ENCODE measurements at places on chromosomes 5 and 9.

DNA sequence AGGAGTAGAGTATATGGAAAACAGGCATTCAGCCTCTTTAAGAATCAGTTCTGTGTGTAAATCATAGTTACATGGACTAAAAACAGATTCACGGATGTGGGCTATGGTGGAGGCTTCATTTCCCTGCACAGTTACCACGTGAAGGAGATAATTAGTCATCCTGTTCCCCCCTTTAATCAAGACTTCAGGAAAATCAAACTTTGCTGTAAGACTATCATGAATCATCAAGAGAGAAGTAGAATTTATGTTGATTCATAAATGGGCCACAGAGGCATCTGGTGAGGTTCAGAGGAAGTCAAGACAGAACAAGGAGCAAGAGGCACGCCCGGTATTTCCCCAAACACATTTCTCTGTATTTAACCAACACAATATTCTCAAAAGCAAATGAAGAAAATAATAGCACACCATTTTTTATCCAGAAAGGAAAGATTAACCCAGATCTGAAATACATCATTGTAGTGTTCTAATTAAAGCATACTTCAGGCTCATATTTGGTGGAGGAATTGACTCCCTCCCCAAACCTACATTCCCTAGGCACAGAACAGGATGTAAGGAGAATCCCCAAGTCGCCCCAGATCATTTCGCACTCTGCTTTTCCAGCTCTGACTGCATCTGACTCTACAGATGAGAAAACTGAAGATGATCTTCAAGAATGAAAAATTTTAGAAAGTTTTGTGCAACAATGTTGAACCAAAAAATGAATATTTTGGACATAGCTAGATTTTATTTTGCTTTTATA, 175.8 kb upstream of the GAS1 start:
- DNase-seq, result no peak

GRCh38 chr5:82586181-82586580, 308.0 kb upstream of the RPS23 start:
- DNase-seq, result no peak

GRCh38 chr5:2167671-2168070, 284.9 kb upstream of the IRX4 start:
- DNase-seq, result peak; percentile 2

DNA sequence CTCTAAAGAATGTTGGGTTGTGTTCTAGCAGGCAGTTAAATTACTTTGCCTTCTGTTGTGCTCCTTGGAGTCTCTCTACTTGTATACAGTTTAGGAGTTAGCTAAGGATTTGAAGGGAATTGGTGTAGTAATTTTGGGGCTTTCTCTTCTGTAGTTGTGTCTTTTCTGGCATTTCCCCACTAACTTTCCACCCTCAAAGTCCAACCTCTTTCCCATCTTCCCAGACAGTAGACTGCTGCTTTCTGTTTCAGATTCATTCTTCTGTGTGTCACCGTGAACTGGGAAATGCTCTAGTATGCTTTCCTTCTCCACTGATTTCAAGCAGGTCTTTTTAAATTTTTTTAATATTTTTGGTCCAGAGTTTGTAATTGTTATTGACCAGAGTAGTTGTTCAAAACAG, 4.5 kb upstream of the ANGPTL2 start:
- DNase-seq, result no peak

DNA sequence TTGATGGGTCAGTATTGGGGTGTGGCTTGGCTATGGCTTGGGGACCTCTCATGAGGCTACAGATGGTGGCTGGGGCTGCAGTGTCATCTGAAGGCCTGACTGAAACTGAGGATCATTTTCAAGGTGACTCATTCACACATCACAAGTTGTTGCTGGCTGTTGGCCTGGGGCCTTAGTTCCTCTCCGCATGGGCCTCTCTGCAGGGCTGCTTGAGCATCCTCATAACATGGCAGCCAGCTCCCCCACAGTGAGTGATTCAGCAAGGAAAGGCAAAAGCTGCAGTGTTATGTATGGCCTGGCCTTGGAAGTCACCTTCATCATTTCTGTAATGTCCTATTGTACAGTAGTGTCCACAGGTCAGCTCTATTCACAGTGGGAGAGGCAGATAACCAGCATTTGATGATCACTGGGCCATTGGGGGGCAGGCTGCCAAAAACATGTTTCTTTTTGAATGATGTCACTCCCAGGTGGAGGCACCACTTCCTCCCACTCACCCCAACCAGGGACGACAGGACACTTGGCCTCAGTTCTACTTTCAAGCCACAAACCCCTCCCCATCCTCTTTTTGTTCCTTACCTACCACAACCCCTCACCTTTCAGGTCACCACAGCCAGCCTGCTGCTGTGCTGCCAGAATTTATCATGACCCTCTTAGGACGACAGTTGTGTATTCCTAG, 14.4 kb downstream of the FGD3 start:
- DNase-seq, result no peak

DNA sequence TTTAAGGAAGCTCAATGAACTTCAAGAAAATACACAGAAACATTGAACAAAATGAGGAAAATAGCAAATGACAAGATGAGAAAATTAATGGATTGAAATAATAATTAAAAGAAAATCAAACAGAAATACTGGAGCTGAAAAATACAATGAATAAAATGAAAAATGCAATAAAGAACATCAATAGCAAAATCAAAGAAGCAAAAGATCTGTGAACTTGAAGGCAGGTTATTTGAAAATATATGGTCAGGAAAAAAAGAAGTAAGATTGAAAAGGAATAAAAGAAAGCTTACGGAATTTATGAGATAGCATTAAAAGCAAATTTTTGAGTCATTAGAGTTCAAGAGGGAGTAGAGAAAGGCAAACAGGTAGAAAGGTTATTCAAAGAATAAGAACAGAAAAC, 42.4 kb downstream of the CERT1 start:
- no peak for DNase-seq

DNA sequence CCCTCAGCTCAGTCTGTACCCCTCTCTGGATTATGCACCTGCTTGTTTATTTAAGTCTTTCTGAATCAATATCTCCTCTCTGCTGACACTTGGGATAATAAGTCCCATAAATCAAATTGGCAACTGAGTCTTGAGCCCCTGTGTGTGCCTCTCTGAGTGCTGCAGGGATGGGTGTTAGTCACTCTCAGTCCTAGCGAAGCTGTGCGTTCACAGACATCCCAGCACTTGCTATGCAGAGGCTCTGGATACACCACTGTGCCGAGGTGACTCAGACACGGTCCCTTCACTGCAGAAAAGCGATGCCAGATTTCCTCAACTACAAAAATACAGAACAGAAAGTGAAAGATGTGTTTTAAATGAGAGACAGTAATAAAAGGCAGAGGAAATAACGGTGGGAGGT, 4.1 kb upstream of the KCNMB1 start:
- DNase-seq, result no peak

DNA sequence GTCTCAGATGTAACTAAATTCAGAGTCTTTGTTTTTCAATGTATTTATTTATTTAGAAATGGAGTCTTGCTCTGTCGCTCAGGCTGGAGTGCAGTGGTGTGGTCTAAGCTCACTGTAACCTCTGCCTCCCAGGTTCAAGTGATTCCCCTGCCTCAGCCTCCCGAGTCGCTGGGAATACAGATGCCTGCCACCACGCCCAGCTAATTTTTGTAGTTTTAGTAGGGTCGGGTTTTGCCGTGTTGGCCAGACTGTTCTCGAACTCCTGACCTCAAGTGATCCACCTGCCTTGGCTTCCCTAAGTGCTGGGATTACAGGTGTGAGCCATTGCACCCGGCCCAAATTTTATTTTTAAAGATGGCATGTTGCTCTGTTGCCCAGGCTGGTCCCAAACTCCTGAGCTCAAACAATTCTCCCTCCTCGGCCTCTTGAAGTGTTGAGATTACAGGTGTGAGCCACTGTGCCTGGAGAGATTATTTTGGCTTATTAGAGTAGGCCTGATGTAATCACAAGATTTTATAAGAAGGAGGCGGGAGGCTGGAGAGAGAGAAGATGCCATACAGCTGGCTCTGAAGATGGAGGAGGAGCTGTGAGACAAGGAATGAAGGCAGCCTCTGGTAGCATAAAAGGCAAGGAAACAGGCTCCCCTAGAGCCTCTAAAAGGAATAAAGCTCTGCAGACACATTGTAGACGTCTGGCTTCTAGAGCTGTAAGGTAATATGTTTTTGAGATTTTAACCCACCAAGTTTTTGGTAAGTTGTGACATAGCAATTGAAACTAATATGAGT, 12.9 kb upstream of the KLF9 start:
- DNase-seq, result no peak

GRCh38 chr5:34490506-34491250, 165.4 kb upstream of the RAI14 start:
- DNase-seq, result no peak

DNA sequence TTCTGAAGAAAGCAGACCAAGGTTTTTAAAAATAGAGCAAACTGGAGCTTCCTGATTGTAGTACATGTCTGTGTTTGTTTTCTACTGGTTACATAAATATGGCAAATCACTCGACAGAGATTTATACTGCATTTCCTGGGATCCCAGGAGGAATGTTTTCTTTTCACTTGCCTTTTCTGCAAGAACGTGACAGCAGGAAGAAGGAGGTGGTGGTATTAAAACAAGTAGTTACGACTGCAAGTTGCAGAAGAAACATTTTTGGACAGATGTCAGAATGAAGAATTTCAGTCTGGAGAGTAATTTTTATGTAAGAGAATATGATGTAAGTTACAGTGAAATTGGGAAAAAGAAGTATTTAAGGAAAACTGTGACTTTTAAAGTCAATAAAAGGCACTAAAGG, 253.7 kb upstream of the NFIL3 start:
- DNase-seq, result no peak

DNA sequence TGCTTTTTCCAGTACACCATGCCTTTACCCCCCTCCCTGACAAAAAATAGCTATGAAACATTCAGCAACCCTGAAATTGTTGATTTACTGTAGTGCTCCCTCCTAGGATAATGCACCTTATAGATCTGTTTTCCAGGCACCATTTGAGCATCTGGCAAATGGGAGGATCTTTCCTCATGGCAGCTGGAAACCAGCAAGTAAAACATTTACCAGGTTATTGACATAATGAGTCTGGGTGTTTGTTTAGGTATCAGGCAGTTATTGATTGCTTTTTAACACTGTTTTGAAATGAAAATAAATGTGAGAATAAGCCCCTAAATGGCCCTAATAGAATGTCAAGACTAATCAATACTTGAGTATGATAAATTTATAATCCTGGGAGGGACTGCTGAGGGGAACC, 57.3 kb upstream of the KLF4 start:
- DNase-seq, result no peak

GRCh38 chr5:130965360-130965759, 199.7 kb downstream of the HINT1 start:
- DNase-seq, result no peak

- DNase-seq, result no peak
Observed at GRCh38 chr5:134115806-134116175, 1.3 kb downstream of the TCF7 start.

DNA sequence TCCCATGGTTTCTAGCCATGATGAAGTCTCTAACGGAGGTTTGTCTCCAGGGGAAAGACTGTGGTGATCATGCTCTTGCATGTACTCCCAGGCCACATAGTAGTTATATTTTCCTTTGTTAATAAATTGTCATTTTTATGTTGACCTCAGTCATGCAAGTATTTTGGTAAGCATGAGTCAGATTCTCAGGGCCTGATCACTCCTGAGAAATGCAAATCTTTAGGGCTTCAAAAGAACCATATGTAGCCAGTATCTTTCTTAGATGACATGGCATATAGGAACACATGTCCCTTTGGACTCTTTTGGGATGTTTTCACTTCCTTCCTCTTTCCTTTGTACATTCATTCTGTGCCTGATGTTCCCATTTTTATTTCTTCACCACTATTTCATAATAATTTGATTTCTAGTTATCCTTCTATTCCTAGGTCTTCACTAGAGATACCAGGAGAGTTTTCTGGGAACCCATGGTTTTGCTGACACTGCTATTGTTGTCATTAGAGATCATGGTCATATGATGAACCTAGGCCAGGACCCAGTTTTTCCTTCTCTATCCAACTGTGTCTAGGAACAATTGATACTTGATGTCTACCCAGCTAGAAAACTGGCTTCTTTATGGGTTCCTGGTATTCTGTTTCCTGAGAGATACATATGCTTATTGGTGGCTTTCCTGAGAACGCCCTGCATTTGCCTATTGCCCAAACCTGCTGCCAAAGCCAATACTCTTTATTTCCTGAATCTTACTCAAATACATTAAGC, 248.1 kb upstream of the NREP start:
- no peak for DNase-seq

GRCh38 chr5:37807621-37808301, 32.1 kb downstream of the GDNF start:
- no peak for DNase-seq

DNA sequence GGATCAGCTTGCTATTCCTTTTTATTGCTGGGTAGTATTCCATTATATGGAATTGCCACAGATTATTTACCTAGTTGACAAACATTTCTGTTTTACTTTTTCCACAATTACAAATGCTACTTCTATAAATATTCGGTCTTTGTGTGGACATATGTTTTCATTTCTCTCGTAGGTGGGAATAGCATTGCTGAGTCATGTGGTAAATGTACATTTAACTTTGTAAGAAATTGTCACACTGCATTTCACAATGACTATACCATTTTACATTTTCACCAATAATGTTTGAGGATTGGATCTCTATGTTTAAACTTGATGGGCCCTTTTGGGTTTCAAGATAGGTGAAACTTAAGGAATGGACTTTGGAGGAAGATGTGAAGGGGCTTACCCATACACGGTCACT, 19.7 kb downstream of the RAI14 start:
- no peak for DNase-seq

GRCh38 chr5:75260708-75261107, 24.0 kb upstream of the ANKRD31 start:
- no peak for DNase-seq

- DNase-seq, result no peak
Observed at GRCh38 chr9:85224301-85224700, 517.5 kb downstream of the AGTPBP1 start.

DNA sequence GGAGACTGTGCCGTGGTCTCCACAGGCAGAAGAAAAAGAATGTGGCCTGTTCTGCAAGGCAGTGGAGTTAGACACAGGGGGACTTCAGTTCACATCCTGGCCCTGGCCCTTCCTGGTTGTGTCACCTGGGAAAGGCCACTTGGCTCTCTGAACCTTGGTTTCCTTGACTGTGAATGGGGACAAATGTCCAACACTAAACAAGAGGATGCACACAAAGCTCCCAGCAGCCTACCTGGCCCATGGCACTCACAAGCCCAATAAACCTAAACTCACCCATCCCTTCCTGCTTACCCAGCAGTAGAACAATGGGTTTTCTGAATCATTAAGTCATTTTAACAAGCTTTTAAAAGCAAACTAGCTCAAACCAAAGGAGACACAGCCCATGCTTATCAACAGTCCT, 103.9 kb downstream of the FRMD3 start:
- DNase-seq, result no peak

DNA sequence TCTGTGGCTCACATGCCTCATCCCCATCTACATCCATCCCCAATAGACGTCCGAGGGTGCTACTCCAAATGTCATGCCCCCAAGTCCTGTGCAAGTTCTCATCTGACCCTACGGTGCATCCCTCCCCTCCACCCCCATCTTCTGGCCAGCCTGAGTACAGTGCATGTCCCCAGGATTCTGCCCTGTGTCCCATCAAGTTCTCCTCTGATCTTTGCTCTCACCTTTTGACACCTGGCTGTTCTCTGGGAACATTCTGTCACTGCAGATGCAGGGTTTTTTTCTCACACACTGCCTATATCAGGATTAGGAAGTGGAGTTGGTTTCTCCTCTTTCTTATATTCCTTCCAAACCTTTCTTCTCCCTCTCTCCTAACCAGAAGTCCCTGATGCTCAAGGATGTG, 377.2 kb downstream of the GADD45G start:
- DNase-seq, result no peak

- DNase-seq, result peak; percentile 67
Observed at GRCh38 chr9:91515074-91515687, 91.5 kb upstream of the NFIL3 start.
